ENCODE measurements at places on chromosomes 3 and 15. TPM values are rescaled to one million over a fixed set of nuclear protein-coding genes. Genes with fewer than 3 reads are reported as not detected.

MAGEL2 gene
- 8.2 TPM for total RNA-seq

ROPN1 gene
- total RNA-seq: not detected

GHSR gene
- total RNA-seq: not detected

ARHGAP11A gene
- 21.7 TPM for total RNA-seq

TMC3 gene
- 0.10 TPM for total RNA-seq

KLHL40 gene
- 0.12 TPM for total RNA-seq

GPR149 gene
- 0.14 TPM for total RNA-seq

CPN2 gene
- total RNA-seq: not detected

ZKSCAN7 gene
- 17.2 TPM for total RNA-seq

- H3K36me3 ChIP-seq: no peaks in the 10 kb centered on the region
- H3K4me3 ChIP-seq: peak within 1 kb of the TSS; percentile 95
- no peaks in the 10 kb centered on the region for H3K27me3 ChIP-seq
- peak; percentile 76 for DNase-seq
- peaks cover 36% of the 10 kb centered on the region for H3K4me1 ChIP-seq
Observed at GRCh38 chr3:191329654-191330529, at the start of gene UTS2B. UTS2B (minus strand) TSS chr3:191330526; CDS start chr3:191282189, 48,337 bp downstream.

DNA sequence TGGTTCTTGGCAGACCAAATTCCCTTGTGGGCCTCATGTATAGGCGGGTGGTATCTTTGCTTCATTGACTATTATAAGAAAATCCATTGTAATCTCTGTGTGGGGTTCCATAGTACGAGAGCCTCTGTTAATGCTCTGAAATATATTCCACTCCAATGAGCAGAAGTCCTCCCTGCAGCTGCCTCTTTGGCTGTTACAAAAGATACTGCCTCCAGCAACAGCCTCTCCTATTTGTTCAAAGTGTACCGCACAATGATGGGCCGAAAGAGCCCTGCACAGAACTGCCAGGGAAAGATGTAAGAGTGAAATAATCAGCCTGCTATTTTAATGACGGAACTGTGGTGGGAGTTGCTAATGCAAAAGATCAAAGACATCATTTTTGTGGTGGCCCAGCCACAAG, 48.9 kb downstream of the GRK7 start:
- H3K4me1 ChIP-seq: peaks cover 6% of the 10 kb centered on the region
- DNase-seq: no peak
- no peaks in the 10 kb centered on the region for H3K36me3 ChIP-seq
- no peak overlapping the region for H3K4me3 ChIP-seq
- peaks cover 5% of the 10 kb centered on the region for H3K27me3 ChIP-seq

DNA sequence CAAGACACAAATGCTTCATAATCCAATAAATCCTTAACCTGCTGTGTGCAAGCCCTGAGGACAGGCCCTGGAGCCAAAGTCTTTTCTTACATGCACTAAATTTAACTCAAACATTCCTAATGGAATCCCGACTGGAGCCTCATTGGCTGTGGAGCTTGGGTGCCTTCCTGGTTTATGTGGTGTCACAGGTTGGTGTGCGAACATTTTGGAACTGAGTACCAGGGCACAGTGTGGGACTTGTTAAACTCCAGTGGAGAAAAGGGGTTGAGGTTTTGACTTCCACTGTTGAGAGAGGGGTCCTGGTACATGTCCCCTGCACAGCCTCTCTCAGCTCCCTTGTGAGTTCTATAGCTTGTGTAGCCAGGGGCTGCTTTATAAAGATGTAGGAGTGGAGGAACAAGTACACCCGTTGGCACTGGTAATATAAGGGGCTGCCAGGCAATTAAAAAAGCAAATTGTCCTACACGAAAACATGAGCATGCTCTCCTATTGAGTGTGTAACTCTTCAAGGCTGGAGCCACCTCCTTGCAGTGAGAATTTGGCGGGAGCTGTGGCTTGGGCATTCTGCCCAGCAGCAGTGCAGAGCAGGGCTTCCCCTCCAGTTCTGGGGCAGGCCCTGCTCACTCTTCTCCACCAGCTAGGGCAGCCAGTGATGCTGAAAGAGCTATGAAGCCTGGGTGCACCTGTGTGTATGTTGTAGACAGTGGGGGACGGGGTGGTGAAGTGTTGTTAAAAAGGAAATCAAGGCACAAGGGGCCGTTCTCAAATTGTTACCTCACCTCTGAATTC, 218.1 kb downstream of the CLSTN2 start:
- H3K4me1 ChIP-seq: no peaks in the 10 kb centered on the region
- no peak overlapping the region for H3K27ac ChIP-seq
- no peaks in the 10 kb centered on the region for H3K27me3 ChIP-seq
- H3K4me3 ChIP-seq: no peak overlapping the region

GRCh38 chr3:59450946-59451763, 401.3 kb upstream of the CFAP20DC start:
- H3K4me1 ChIP-seq: peaks cover 32% of the 10 kb centered on the region
- no peaks in the 10 kb centered on the region for H3K36me3 ChIP-seq
- H3K4me3 ChIP-seq: peak overlapping the region; percentile 7
- peaks cover 3% of the 10 kb centered on the region for H3K27me3 ChIP-seq
- peak overlapping the region; percentile 56 for H3K27ac ChIP-seq

- H3K4me3 ChIP-seq: peak overlapping the region; percentile 29
- no peak for DNase-seq
- peaks cover 40% of the 10 kb centered on the region for H3K4me1 ChIP-seq
- H3K36me3 ChIP-seq: peaks cover 3% of the 10 kb centered on the region
- H3K27ac ChIP-seq: peak overlapping the region; percentile 75
Observed at GRCh38 chr3:169324452-169324785, 339.1 kb downstream of the MECOM start.

DNA sequence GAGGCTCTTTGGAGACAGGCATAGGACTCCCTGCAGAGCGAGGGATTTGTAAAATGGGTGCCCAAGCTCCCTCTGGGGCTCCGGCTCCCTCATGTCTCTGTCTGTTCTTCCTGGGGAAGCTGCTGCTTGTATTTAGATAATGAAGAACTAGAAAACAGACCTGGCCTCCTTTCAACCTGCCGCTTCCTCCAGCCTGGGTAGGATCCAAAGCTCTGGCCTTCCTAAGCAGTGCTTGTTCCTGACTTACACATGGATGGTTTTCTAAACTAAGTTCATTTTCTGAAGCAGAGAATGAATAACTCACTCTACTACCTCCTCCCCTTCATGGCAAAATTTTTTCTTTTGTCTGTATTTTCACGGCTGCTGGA, 36.9 kb upstream of the MYZAP start:
- no peak overlapping the region for H3K4me3 ChIP-seq
- H3K36me3 ChIP-seq: peaks cover 6% of the 10 kb centered on the region
- peaks cover 34% of the 10 kb centered on the region for H3K4me1 ChIP-seq

DNA sequence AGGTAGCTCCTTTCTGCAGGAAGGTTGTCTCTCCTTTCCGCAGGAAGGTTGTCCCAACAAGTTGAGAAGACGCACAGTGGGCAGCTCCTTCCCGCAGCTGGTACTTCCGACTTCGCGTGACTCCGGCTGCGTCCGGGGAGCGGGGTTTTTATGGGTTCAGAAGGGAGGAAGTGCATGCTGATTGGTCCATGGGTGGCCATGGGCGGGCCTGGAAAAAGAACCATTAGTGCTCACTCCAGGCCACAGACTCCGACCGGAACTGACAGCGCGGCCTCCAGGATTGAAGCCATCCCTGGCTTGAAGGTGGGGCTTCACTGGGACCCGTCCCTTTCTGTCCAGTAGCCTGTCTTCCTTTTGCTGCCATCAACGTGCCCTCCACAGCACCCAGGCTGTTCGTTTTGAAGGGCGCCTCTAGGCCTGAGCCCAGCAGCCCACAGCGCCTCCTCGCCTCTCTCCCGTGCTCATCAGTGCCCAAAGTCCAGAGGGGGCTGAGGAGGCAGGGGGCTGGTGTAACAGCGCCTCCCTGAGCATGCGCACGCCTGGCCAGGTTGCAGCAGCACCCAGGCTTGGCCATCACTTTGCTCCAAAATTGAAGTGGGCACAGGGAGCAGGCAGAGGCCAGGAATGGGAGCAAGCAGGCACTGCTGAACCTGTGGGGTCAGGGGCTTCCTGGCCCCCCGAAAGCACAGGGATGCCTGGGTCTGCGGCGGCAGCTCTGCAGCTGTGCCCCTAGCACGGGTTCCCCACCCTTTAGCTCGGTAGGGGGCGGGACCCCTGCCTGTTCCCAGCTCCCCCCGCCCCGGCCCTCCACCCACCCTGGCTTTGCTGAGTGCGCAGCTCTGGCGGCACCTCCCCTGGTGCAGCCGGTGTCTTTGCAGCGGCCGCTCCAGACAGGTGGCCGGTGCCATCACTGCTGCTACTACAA, 330.6 kb upstream of the MCTP2 start:
- no peaks in the 10 kb centered on the region for H3K36me3 ChIP-seq
- H3K27ac ChIP-seq: no peak overlapping the region
- H3K27me3 ChIP-seq: peaks cover 4% of the 10 kb centered on the region
- no peak for DNase-seq
- H3K4me1 ChIP-seq: no peaks in the 10 kb centered on the region

GRCh38 chr3:148309390-148310035, 388.2 kb upstream of the AGTR1 start:
- H3K4me1 ChIP-seq: no peaks in the 10 kb centered on the region
- H3K27me3 ChIP-seq: no peaks in the 10 kb centered on the region
- DNase-seq: no peak
- H3K27ac ChIP-seq: no peak overlapping the region
- no peaks in the 10 kb centered on the region for H3K36me3 ChIP-seq

DNA sequence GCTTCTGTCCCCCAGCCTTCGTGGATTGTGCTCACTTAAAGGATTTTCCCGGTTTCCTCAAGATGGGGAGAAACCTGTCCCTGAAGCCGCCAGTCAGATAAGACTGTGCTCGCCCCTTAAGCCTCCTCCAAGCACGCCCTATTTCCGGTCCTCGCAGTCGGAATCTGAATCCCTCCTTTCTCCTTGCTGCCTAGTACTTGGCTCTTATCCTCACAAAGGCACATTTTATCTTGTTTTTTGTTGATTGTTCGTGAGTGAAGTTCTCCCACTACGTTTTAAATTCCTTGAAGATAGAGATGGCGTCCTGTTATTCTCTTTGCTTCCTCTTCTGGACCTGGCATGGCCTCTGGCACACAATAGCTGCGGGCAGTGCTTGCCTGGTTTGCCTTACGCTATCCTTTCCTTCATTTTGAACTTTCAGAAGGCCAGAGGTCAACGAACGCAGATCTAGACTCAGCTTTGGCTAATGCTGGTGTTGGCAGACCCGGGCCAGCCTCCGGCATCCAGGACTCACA, 1.7 kb downstream of the CLDN11 start:
- H3K27ac ChIP-seq: peak overlapping the region; percentile 14
- H3K4me1 ChIP-seq: peaks cover 34% of the 10 kb centered on the region
- DNase-seq: no peak
- H3K4me3 ChIP-seq: peak overlapping the region; percentile 86

- H3K4me3 ChIP-seq: no peak overlapping the region
- peaks cover 13% of the 10 kb centered on the region for H3K4me1 ChIP-seq
- no peaks in the 10 kb centered on the region for H3K27me3 ChIP-seq
- H3K27ac ChIP-seq: no peak overlapping the region
- no peak for DNase-seq
Observed at GRCh38 chr15:66830358-66830757, 128.3 kb downstream of the SMAD6 start.

- peaks cover 6% of the 10 kb centered on the region for H3K4me1 ChIP-seq
- H3K27ac ChIP-seq: no peak overlapping the region
- H3K27me3 ChIP-seq: no peaks in the 10 kb centered on the region
Observed at GRCh38 chr15:39447346-39447745, 133.5 kb upstream of the THBS1 start.

DNA sequence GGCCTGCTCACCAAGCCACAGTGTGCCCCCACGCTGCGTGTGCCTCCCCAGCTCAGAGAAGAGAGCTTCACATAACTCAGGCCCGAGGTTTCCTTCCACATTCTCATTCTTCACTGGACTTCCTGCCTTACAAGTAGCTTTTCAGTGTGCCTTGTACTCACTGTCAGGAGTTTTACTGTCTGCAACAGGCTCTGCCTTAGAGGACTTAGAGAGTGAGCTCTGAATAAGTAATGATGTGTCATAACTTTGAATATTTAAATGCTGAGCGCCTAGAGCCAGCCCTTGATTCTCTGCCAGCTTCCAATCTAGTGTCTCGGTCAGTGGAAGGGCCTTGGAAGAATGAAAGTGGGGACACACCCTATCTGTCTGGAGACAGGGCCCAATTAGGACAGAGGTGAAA, 41.8 kb downstream of the ITGB5 start:
- peak overlapping the region; percentile 58 for H3K27ac ChIP-seq
- peaks cover 10% of the 10 kb centered on the region for H3K4me1 ChIP-seq
- DNase-seq: no peak
- no peaks in the 10 kb centered on the region for H3K27me3 ChIP-seq
- peak overlapping the region; percentile 18 for H3K4me3 ChIP-seq

GRCh38 chr3:32859604-32860237, 41.9 kb downstream of the TRIM71 start:
- H3K4me3 ChIP-seq: no peak overlapping the region
- peaks cover 7% of the 10 kb centered on the region for H3K36me3 ChIP-seq
- H3K27me3 ChIP-seq: no peaks in the 10 kb centered on the region

GRCh38 chr15:97947465-97948260, 12.8 kb upstream of the ARRDC4 start:
- no peak overlapping the region for H3K4me3 ChIP-seq
- H3K27me3 ChIP-seq: peaks cover 12% of the 10 kb centered on the region
- H3K27ac ChIP-seq: no peak overlapping the region
- no peak for DNase-seq

DNA sequence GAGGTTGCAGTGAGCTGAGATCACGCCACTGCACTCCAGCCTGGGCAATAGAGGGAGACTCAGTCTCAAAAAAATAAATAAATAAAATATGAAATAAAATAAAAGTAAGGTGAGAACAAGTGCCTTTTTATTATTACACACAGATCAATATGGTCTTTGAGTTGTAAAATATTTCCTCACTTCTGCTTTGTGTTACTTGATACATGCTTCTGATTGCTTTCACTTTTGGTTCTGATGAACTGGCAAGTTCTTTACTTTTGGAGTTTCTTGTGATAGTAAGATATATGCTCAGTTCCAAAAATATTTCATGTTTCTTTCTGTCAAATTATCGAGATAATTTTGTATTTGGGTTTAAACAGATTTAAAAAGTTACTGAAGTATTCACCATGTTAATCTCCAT, 16.6 kb upstream of the GYG1 start:
- H3K27me3 ChIP-seq: no peaks in the 10 kb centered on the region
- no peaks in the 10 kb centered on the region for H3K36me3 ChIP-seq
- H3K27ac ChIP-seq: no peak overlapping the region

DNA sequence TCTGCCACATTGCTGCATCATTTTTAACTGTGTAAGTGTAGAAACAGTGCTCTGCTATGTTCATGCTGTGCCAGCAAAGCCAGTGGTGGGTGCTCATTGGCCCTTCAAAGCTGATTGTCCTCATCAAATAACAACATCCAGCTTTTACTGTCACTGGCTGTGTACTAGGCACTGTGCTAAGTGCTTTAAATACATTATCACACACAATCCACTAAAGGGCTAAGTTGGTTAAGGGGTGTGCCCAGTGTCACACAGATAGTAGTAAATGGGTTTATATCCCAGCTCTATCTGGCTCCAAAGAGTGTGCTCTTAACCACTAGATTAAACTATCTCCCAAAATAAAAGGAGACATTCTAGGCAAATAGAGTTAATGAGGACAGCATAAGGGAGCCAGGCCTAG, 7.7 kb downstream of the TUBGCP4 start:
- H3K27ac ChIP-seq: no peak overlapping the region
- H3K4me3 ChIP-seq: no peak overlapping the region
- H3K4me1 ChIP-seq: no peaks in the 10 kb centered on the region
- DNase-seq: no peak

DNA sequence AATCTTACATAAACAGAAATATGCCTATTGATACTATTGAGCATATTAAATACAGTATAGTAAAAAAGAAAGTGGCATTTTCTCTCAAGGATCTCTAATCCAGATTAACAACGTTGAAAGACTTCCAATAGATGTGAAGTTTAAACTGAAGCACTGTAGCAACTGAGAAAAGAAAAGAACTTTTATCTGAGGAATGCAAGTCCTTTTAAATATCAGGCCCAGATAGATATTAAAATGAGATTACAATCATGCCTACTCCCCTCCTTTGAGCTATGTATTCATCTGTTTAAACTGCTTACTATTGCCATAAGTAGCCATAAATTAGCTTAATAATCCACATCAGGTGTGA, 102.3 kb downstream of the TFDP2 start:
- no peaks in the 10 kb centered on the region for H3K27me3 ChIP-seq
- no peaks in the 10 kb centered on the region for H3K4me1 ChIP-seq
- no peak overlapping the region for H3K4me3 ChIP-seq
- no peak for DNase-seq

Data from type B pancreatic cell (in vitro differentiated cells).